ENCODE measurements at places on chromosomes 6 and 20.

GRCh38 chr20:1964659-1965405, 29.0 kb downstream of the PDYN start:
- peak; percentile 2 for DNase-seq

DNA sequence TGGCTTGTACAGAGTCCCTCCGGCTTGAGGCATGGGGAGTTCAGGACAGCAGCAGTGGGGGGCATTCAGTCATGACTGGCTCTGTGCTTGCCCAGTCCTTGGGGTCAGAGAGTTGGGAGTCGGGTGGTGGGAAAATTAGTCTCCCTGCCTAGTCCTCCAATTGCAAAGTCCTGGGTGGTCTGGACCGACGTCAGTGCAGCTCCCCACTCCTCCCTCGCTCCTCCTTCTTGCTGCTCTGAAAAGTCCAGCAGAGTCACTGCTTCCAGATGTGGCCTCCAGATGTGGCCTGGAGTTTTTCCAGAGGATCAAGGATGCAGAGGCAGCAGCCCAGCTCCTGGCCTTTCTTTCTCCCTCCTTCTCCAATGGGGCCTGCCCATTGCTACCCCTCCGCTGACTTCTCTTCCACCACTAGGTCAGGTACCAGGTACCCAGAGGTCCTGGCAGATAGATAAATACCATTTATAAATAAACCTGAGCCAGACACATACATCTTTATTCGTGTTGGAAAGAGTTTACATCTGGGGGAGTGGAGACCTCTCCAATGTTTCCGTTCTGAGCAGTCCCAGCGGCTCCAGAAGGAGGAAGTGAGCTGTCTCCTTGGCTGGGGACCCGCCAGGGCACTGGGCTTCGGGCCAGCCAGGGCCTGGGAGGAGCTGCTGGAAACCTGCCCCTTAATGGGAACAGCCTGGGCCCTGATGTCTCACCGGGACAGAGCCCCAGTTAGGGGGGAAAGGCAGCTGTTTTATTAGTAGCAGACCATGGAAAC, 49.0 kb upstream of the RNF24 start:
- peak; percentile 97 for DNase-seq

DNA sequence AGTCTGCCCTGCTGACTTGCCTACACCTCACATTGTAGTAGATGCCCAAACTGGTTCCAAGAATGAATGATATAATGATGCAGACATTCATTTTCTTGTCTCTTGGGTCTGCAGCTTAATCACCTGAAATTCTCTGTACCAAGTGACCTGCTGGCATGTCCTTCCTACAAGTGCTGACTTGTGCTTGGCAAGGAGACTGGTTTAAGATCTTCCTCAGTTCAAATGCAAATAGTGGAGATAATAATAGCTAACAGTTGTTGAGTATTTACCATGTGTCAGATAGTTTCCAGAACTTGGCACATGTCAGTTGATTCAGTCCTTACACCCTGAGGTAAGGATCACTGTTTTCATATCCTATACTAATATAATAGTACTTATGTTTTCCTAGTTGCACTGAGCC, 223.4 kb downstream of the SLC24A3 start:
- DNase-seq = no peak

DNA sequence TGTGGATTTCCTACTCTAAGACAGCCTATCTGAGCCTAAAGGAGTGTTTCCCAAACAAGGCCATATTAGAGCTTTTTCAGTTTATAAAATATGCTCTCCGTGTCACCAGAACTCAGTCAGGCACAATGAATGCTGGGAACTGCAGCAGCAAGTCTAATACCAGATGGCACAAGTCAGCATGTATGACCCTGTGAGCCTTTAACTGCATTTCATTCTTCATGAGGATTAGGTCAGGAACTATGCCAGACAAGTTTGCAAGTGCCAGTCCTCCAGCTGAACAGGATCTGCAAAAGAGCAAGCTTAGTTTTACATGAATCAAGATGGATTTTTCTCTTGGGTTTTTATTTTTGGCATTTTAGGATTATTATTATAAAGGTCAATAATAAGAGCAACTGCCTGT, 66.7 kb upstream of the SAMD5 start:
- no peak for DNase-seq

GRCh38 chr6:38877721-38878120, 162.6 kb downstream of the DNAH8 start:
- no peak for DNase-seq

GRCh38 chr6:161303628-161304340, 29.9 kb upstream of the AGPAT4 start:
- DNase-seq = peak; percentile 51

GRCh38 chr20:24981282-24981681, 11.3 kb downstream of the APMAP start:
- no peak for DNase-seq

GRCh38 chr6:835476-836160, 142.7 kb upstream of the EXOC2 start:
- no peak for DNase-seq

GRCh38 chr6:62367601-62368000, 81.6 kb upstream of the KHDRBS2 start:
- DNase-seq = no peak

GRCh38 chr6:20584100-20584731, 50.0 kb downstream of the CDKAL1 start:
- no peak for DNase-seq

- DNase-seq = no peak
These were observed 10.6 kb downstream of the SIRPG start for GRCh38 chr20:1646975-1647431.

DNA sequence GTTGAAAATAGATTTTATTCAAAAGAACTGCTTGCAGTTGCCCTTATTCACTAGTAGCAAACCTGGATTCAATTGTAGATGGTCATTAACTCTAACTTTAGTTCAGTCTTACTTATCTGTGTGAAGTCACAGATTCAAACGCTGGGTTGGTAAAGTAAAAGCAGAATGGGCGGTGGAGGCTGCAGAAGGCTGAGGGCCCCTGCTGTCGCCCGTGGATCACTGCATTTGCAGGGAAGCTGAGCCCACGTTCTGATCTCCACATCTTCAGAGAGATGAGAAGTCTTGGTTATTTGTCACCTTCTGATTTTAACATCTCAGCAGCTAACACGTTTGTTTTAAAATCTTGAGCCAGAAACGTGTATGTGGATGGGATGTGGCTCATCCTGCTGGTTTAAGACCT, 75.1 kb downstream of the SNX9 start:
- DNase-seq = no peak

DNA sequence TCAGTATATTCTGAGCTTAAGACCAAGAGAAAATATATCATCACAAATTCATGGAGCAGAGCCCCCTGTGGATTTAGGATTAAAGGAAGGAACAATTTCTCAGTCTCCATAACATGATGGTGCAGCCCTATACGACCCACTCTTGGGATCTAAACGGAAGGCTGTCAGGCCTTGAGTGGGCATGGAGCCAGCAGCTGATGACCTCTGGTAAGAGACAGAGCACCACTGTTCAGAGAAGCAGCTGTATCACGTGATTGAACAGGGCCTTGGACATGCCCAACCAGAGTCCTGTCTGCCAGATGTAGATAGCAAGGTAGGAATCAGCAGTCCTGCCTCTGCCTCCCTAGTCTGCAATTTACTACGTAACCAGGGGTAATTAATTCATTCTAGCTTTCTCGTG, 259.4 kb upstream of the POU3F2 start:
- peak; percentile 18 for DNase-seq

- peak; percentile 65 for DNase-seq
These were observed 9.7 kb downstream of the MAPRE1 start for GRCh38 chr20:32829311-32830005.

DNA sequence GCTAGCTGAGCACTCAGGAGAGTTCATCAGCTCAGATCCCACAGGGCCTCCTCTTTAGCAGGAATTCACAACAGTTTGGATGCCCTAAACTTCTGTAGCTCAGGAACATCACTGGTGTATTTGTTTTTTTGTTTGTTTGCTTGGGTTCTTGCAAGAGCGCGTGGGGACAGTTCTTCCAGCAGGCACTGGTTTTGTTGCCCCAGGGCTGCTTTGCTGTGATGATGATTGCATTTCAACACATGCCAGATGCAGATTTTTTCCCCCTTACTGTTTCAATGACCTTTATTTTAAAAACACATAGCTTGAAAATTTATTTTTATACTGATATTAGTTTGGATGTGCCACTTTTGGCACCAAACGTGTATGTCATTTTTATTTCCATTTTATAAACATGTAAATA, 77.1 kb downstream of the DHX35 start:
- DNase-seq = no peak

DNA sequence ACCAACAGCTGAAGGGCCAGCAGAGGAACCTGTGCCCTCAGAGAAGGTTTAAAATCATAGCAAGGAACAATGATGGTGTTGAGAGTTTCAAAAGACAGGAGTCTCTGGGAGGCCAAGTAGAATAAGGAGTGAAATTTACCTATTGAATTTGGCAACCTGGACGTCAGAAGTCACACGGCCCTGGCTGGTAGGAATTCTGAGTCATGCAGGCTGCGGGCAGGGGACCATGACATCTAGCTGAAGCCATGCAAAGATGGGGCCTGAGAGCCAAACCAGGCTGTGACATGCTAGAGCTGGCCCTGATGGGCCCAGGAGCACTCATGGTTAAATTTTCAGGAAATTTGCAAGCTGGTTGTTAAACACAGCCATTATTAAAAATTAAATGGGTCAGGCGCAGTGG, 64.0 kb upstream of the SNX9 start:
- DNase-seq = no peak

- DNase-seq = no peak
These were observed 52.1 kb downstream of the KCNB1 start for GRCh38 chr20:49430320-49430719.

DNA sequence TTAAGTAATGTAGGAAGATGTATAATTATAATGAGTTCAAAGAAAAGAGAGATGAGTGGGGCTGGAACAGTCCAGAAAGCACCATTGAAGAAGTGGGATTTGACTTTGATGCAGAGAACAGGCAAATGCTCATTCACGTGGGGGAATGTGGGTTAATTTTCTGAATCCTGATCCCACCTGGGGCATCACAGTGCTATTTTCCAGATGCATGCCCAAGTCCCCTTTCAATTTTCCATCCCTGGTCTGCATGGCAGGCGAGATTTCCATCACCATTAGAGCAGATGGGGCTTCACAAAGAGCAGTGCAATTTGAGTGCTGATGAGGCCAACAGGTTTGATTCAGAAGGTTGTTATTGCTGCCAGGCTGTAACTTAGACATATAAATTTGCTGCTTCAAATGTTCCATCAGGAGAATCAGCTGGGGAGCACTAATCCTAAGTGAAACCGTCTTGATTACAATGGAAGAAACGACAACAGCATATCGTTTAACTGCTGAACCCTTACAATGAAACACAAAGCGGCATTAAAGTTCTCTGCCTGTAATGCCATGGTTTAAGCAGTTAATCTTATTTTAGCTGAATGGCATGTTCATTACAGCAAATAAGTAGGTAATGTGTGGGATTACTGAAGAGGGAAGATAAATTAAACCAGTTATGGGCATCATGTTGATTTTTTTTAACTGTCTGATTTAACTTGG, 45.2 kb downstream of the OSTM1 start:
- DNase-seq = no peak

Data from fibroblast of upper back skin (primary cell).